Left cardiac atrium (tissue), 4 donors: ENCODE measurements at places on chromosomes 7 and 10. TPM values are rescaled to one million over a fixed set of nuclear protein-coding genes. Genes with fewer than 3 reads are reported as not detected.
A peak's percentile ranks its signal among the peaks of the same experiment; 100 is the strongest.

Gene PTER
- total RNA-seq = 16.3 TPM

Gene AFAP1L2
- 5.5 TPM for total RNA-seq

Gene PNLIPRP3
- not detected for total RNA-seq

Gene EPDR1
- 24.2 TPM for total RNA-seq

Gene HSPA12A
- 16.6 TPM for total RNA-seq

Gene TACR2
- total RNA-seq = 0.24 TPM

Gene CYP3A7
- not detected for total RNA-seq

Gene SP4
- 6.1 TPM for total RNA-seq

Gene MBL2
- total RNA-seq = not detected

Gene OPN1SW
- total RNA-seq = not detected

DNA sequence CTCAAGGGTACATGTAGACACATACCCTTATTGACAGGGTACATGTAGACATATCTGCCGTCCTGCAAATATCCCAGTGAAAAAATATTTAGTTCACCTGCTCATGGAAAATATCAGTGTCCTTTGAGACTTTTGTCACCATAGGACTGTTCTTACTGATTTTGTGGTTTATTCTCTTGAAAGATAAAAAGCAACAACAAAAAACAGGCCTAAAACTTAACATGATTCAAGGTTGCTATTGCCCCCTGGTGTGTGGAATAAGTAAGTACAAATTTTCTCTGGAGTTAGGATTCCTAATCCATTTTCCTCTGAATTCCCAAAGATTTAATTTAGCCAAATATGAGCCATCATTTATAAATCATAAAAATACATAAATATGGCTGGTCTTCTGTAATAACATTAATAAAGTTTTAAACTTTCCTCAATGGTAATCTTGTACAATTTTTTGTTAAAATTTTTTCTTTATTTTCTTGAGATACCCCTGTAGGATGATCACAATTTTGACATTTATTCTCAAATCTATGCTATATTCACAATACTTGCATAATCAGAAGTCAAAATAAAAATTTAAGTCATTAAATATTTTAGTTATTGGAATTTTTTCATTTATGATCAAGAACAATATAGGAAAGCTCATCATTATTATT is 741.4 kb upstream of the POT1 start:
- no peak for DNase-seq

DNA sequence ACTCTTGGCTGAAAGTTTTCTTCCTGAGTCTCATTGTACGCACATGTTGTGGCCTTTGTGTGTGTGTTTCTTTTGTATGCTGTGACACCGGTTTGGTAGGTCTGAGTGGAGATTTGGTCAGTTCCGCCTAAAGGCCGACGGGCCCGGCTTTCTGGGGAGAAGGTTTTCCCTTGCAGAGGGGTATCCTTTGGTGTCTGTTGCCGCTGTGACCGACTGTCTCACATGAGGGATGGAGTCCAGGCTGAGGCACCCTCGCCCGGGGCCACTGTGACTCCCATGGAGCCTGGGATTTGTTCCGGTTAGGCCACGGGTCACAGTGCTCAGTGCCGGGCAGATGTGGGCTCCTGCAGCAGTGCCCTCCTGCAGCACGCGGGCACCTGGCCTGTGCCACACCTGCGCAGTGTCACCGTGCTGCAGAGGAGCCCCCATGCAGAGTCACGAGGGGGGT is 19.4 kb downstream of the INPP5A start:
- no peak for DNase-seq

GRCh38 chr10:90958781-90959180 is 37.9 kb upstream of the ANKRD1 start:
- DNase-seq = no peak

- peak; percentile 24 for DNase-seq
These were observed 151.8 kb downstream of the SFMBT2 start for GRCh38 chr10:7258948-7259523.

GRCh38 chr7:111532625-111533024 is 29.7 kb downstream of the IMMP2L start:
- DNase-seq = no peak

- peak; percentile 63 for DNase-seq
These were observed 20.4 kb upstream of the PIK3AP1 start for GRCh38 chr10:96740579-96741281.

DNA sequence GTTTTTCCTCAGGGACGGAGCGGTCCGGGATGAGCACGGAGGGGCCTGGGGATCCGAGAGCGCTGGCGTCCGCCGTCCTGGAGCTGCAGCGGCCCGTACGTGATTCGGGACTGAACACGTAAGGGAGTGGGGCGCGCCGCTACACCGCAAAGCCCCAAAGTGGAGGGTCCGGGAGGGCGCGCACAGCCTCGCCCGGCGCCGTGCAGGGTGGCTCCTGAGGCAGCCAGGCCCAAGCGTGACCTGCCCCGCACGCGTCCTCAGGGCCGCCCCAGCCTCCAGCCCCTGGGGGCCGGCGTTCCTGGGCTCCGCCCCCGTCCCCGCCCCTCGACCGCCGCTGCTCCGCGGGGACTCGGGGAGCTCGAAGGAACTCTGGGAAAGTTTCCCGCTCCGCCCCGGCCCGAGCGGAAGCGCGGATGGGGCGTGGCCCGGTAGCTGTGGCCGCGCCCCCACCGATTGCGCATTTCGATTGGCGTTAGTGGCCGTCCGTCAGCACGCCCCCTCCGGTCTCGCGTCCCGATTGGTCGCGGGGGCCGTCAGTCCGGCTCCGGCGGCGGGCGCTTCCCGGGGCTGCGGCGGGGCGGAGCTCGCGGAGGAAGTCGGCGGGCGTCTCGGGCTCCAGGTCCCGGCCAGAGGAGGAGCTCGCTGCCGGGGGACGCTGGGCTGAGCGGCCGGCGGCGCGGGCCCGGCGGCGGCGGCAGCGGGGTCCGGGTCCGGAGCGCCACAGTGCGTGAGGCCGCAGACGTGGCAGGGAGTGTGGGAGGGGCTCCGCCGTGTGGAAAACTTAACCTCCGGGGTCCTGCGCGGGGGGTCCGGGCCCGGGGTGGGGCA is at the start of the genes ANKRD16 and FBH1:
ANKRD16 (minus strand) TSS at position 270 of the 828 bp plus-strand sequence. CDS start 539 bp downstream, outside the sequence.
FBH1 (plus strand) TSS at position 620 of the 828 bp plus-strand sequence; CDS start at position 723, 103 bp downstream.
- peak; percentile 98 for DNase-seq
